Testis (tissue), 5 donors: ENCODE measurements at places on chromosomes 2 and 18. TPM values are rescaled to one million over a fixed set of nuclear protein-coding genes. Genes with fewer than 3 reads are reported as not detected.

The ABCB11 gene
- 4.6 TPM for total RNA-seq

The DUSP19 gene
- 4.3 TPM for total RNA-seq

The FOXI3 gene
- total RNA-seq, result 2.3 TPM

The PCARE gene
- total RNA-seq, result 0.06 TPM

The ARHGAP28 gene
- total RNA-seq, result 45.5 TPM

The GALNT3 gene
- total RNA-seq, result 16.6 TPM

DNA sequence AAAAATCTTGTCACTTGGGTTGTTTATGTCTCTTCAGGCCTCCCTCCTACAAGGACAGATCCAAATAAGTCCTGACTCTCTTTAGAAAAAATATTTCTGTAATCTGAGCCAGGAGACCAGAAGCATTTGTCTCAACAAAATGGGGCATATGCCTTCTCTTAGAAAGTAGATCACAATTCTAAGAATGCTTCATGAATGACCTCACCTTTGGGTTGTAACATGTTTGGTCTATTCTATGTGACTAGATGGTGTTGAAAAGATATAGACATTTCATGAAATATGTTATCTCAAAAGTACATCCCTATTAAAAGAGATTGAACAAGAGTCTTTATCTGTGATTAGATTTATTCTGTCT lies 159.0 kb upstream of the SETBP1 start:
- H3K27me3 ChIP-seq, result no peaks in the 10 kb centered on the region
- no peaks in the 10 kb centered on the region for H3K4me1 ChIP-seq
- H3K36me3 ChIP-seq, result no peaks in the 10 kb centered on the region
- H3K4me3 ChIP-seq, result no peak overlapping the region
- DNase-seq, result no peak

- H3K4me1 ChIP-seq, result no peaks in the 10 kb centered on the region
- H3K27ac ChIP-seq, result no peak overlapping the region
- H3K4me3 ChIP-seq, result no peak overlapping the region
- no peaks in the 10 kb centered on the region for H3K27me3 ChIP-seq
- no peak for DNase-seq
These were observed 449.8 kb upstream of the RGPD4 start for GRCh38 chr2:107376909-107377308.

- no peak for DNase-seq
- no peaks in the 10 kb centered on the region for H3K4me1 ChIP-seq
- H3K36me3 ChIP-seq, result no peaks in the 10 kb centered on the region
- H3K27me3 ChIP-seq, result no peaks in the 10 kb centered on the region
- H3K27ac ChIP-seq, result no peak overlapping the region
These were observed 49.9 kb upstream of the TMEM18 start for GRCh38 chr2:727071-727470.

DNA sequence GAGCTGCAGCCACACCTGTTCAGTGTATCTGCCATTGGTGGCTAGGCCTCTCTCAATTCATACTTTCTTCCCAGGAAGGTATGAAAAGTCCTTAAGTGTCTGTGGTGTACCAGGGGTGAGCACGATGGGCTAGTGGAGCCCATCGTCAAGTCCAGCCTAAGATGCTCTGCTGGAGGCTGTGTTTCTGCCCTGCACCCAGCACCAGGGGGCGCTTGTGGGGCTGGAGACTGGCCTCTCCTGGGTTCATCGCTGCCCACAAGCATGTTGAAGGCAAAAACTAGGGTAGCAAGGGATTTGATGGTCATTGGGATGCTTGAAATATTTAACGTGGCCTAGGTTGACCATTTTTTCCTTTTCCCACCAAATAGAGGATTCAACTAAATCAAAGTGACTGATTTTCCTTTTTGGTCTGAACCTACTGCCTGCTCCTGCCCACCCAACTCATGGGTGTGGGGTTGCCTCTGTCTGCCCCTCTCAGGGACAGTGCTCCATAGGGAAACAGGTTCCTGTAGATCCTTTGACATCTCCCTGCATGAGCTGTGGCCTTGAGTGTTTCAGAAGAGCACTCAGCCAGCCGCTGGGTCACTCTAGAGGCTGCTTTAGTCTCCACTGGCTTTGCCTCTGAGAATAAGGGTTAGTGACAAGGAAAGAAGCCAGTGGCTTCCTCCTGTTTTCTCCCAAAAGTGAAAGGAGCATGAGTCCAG lies 59.0 kb downstream of the TPGS2 start:
- no peak for DNase-seq
- H3K27ac ChIP-seq, result no peak overlapping the region
- H3K36me3 ChIP-seq, result no peaks in the 10 kb centered on the region

DNA sequence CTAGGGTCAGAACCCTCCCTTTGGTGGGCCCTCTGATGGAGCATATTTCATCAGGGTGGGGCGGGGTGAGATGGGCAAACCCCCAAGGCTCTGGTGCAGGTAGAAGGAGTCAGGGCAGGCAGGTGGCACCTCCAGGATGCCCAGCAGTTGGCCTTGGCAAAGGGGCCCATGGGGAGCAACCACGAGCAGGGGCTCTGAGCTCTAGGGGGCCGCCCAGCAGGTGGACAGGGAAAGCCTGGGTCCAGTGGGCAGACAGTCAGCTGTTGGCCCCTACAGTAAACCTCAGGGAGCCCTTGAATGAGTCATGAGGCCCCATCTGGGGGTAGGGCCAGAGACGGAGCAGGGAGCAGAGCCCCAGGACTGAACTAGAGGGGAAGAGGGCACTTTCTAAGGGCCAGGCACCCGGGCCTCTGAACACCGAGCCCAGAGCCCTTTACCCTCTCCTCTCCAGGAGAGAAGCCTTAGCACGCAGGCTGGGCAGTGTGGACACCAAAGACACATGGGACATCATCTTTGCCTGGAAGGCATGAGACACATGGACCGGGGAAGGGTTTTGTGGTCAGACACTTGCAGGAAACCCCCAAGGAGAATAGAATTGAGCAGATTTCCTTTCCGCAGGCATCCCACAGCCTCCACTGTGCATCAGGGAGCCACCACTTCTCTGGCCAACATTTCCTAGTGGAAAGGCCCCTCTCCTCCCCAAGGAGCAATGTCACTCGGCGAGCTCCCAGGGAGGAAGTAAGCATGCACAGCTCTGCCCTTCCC lies 257.3 kb downstream of the GLI2 start:
- no peak overlapping the region for H3K4me3 ChIP-seq
- DNase-seq, result no peak
- no peaks in the 10 kb centered on the region for H3K27me3 ChIP-seq
- H3K27ac ChIP-seq, result no peak overlapping the region
- no peaks in the 10 kb centered on the region for H3K36me3 ChIP-seq

DNA sequence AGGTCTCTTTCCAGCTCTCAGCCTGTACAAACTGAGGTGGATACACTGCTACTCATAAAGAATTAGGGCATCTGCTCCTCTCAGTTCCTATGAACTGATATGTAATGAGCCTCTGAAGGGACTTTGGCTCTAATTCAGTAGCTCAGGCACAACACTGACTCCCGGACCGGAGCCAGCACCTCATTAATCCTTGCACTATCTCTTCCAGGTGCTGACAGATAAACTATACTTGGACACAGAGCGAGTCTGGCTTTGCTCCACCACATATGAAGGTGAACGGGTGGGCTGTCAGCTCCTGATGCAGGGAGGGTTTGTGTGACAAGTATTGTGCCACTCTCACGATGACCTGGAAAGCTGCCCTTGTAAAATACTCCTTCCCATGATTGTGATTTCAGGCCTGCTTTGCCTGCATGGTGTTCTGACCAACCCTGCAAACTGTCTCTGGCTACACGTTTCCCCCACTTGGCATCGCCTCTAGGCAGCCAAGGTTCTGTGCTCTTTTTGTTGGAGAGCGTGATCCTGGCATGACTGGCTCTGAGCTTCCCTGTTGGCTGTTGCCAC lies 111.6 kb upstream of the LMAN1 start:
- H3K4me1 ChIP-seq, result no peaks in the 10 kb centered on the region
- H3K27me3 ChIP-seq, result no peaks in the 10 kb centered on the region
- H3K27ac ChIP-seq, result no peak overlapping the region
- no peak for DNase-seq
- H3K36me3 ChIP-seq, result no peaks in the 10 kb centered on the region

GRCh38 chr18:74597034-74597661 lies 522 bp upstream of the ZNF407 start:
- H3K27me3 ChIP-seq, result no peaks in the 10 kb centered on the region
- peak; percentile 81 for DNase-seq
- H3K4me3 ChIP-seq, result peak overlapping the region; percentile 85
- H3K4me1 ChIP-seq, result peaks cover 14% of the 10 kb centered on the region
- H3K27ac ChIP-seq, result peak overlapping the region; percentile 99

DNA sequence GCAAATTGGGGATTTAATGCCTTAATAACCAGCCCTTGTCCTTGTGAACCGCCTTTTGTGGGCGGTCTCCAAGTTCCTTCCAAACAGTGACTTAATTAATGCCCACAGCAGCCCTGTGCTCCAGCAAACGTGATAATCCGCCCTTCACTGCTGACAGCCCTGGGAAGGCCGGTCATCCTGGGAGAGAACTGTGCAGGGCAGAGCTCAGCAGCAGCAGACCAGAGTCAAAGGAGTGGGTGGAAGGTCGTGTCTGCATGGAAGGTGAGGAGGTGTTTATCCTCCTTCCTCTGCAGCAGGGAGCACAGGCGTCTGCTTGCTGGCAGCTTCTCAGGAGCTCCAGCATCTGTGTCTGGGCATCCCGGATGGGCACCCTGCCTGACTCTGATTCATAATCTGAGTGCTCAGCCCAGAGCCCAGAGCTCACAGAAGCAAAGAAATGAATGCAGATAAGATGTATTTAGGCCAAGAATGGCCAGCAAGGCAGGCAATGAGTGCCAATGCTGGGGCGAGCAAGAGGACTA lies 270.0 kb upstream of the PXDN start:
- H3K4me3 ChIP-seq, result no peak overlapping the region
- H3K27ac ChIP-seq, result no peak overlapping the region

DNA sequence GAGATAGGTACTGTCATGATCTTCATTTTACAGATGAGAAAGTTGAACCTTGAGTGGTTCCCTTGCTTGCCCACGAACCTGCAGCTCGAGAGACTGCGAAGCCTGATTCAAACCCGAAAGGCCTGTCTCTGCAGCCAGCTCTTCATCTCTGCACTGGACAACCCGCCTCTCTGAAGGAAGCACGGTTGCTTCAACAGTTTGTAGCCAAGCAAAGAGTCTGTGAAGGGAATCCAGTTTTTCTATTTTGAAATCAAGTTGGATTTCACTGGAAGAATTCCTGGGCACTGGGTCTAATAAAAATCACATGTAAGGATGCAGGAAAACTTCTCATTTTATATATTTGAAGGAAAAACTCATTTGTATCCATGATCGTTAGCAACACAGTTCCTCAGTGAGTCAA lies 21.3 kb upstream of the ICOS start:
- peaks cover 12% of the 10 kb centered on the region for H3K4me1 ChIP-seq
- DNase-seq, result no peak
- no peaks in the 10 kb centered on the region for H3K36me3 ChIP-seq
- no peak overlapping the region for H3K27ac ChIP-seq

GRCh38 chr2:160278101-160278878 lies 78.2 kb upstream of the ITGB6 start:
- no peak overlapping the region for H3K27ac ChIP-seq
- H3K4me1 ChIP-seq, result no peaks in the 10 kb centered on the region
- no peaks in the 10 kb centered on the region for H3K27me3 ChIP-seq
- no peak for DNase-seq

DNA sequence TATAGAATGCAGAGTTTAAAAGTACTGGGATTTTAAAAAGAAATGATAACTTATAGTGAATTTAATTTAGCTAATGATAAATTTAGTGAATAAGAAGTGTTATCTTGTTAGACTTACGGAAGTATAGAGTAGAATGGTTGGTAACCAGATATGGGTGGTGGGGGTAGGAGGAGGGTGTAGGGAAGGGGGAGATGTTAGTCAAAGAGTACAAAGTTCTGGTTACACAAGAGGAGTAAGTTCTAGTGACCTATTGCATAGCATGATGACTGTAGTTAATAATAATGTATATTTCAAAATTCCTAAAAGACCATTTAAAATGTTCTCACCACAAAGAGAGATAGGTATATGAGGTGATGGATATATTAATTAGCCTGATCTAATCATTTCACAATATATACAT lies 184.8 kb upstream of the STON1 start:
- H3K4me3 ChIP-seq, result no peak overlapping the region
- no peaks in the 10 kb centered on the region for H3K36me3 ChIP-seq
- H3K27ac ChIP-seq, result no peak overlapping the region

- H3K4me3 ChIP-seq, result no peak overlapping the region
- no peak for DNase-seq
- H3K4me1 ChIP-seq, result peaks cover 83% of the 10 kb centered on the region
- no peaks in the 10 kb centered on the region for H3K36me3 ChIP-seq
These were observed 15.1 kb downstream of the TRIB2 start for GRCh38 chr2:12731701-12732280.

DNA sequence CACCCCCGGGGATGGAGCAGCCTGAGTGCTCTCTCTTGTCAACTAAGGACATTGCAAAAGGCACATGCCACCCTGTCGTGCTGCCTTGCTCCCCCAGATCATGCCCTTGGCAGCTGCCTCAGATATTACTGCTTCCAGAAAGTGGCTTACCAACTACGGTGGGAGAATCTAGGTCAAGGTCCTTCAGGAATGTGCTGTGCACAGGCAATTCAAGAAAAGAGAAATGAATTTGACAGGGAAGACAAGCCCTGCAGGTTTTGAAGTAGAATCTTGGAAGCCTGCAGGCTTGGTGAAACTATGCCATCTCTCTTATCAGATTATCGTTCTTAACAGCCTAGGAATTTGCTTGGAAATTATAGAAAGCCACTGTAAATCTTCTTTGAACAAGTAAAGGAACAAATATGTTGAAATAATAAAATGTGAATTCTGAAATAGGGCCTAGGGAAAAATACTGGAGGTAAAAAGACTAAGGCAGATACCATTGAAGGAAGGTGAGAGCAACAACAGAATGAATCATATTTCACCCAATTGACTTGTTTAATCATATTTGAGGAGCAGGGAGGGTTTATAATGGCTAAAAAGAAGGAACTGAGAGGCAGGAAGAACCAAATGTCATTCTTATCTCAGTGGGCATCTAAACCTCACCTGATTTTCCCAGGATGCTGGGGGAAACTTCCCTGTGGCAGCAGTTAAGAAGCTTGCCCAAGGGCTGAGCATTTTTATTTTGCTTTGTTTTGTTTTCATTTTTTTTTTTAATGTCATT lies 94.0 kb upstream of the GLS start:
- DNase-seq, result peak; percentile 74
- no peak overlapping the region for H3K27ac ChIP-seq
- peaks cover 12% of the 10 kb centered on the region for H3K4me1 ChIP-seq
- no peaks in the 10 kb centered on the region for H3K36me3 ChIP-seq
- H3K27me3 ChIP-seq, result no peaks in the 10 kb centered on the region

DNA sequence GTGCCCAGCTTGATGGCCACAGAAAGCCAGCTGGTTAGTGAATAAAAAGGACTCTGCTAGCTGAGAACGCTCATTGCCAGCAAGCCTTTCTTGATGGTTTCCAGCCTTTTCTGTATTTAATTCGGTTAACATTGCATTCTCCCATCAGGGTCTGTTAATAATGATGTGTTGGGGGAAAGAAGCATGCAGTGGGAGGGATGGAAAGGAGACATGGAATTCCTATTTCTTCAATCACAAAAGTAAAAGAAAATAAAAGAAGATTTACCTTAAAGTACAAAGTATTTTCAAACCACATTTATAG lies 141.9 kb upstream of the RBBP8 start:
- no peak overlapping the region for H3K4me3 ChIP-seq
- no peaks in the 10 kb centered on the region for H3K36me3 ChIP-seq
- no peaks in the 10 kb centered on the region for H3K4me1 ChIP-seq
- no peak for DNase-seq
- H3K27ac ChIP-seq, result no peak overlapping the region
- no peaks in the 10 kb centered on the region for H3K27me3 ChIP-seq

GRCh38 chr2:170030040-170030439 lies 147.9 kb upstream of the MYO3B start:
- H3K4me3 ChIP-seq, result no peak overlapping the region
- DNase-seq, result no peak
- no peaks in the 10 kb centered on the region for H3K36me3 ChIP-seq
- no peaks in the 10 kb centered on the region for H3K27me3 ChIP-seq
- H3K27ac ChIP-seq, result no peak overlapping the region
